Choroid plexus epithelial cell (primary cell): ENCODE measurements at places on chromosomes 6 and 20.

DNA sequence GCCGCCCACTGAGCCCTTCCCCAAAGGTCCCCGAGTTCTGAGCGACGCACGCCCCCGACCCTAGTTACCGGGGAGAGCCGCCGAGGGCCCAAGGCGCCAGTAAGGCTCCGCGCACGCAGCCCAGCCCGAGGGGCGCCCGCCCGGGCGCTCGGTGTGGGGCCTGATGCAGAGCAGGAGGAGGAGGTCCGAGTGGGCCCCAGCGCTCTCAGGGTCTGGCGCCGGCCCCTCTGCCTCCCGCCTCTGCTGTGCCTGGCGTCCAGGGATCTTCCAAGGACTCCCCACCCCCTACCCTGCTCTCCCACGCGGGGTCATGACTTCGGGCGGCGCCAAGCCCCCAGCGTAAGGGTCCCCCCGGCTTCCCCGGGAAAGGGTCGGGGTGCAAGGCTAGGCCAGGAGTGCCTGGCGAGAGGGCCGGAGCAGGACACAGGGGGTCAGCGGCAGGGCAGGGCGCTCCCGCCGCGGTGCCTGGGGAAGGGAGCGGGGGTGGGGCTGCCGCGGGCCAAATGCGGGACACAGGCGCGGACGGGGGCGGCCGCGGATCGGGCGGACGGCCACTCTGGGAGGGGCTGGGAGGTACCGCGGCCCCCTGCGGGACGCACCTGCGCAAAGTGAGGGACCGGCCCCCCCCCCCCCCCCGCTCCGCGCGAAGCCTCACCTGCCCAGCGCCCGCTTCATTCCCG is 637 bp downstream of the ABHD12 start:
- DNase-seq = no peak

- no peak for DNase-seq
These were observed 536 bp upstream of the MTFR2 start for GRCh38 chr6:136250686-136251008.

DNA sequence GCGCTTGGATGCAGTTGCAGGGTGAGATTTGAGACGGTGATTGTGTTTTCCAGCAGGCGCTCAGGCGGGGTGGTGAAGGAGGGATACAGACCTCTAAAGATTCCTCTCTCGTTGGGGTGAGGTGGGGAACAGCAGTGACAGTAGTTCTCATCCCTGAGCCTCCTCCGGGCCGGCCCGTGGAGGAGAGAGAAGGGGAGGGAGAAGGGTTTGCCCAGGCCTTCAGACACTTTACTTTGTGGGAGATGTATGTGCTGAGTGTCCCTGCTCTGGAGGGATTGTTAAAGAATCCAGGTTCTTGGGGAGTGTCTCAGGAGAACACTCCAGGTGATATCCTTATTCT is 41.0 kb downstream of the PSMB9 start:
- DNase-seq = no peak

DNA sequence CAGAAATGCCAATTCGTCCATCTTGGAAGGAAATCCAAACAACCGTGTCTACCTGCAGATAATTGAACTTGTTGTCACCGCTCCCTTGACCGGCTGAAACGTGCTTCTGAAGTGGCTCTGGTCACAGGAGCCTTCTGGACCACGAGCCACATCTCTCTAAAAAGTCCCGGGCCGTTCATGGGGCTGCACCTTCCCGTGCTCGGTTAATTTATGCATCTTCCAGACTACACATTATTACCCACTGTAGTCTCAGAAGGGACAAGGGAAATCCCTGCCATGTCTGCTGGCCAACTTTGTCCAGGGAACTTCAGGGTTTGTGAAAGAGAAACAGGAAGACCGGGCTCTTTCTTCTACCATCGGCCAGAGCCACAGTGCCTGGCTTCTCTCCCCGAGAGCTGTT is 63.4 kb upstream of the MPC1 start:
- DNase-seq = no peak

DNA sequence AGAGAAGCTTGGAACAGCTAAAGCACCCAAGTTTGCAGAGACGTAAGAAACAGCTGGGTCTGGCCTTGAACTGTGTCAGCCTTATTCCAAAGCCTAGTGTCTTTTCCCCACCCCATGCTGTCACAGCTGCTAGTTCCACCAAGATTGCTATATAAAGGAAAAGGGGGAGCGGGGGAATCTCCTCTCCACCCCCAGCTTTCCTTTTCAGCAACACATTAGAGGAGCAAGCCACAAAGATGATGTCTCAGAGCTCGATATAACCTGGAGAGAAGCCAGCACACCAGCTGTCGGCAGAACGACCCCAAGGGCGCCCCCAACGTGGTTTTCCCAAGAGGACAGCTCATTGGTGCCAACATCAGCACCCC is 36.5 kb downstream of the ATP9A start:
- peak; percentile 47 for DNase-seq

DNA sequence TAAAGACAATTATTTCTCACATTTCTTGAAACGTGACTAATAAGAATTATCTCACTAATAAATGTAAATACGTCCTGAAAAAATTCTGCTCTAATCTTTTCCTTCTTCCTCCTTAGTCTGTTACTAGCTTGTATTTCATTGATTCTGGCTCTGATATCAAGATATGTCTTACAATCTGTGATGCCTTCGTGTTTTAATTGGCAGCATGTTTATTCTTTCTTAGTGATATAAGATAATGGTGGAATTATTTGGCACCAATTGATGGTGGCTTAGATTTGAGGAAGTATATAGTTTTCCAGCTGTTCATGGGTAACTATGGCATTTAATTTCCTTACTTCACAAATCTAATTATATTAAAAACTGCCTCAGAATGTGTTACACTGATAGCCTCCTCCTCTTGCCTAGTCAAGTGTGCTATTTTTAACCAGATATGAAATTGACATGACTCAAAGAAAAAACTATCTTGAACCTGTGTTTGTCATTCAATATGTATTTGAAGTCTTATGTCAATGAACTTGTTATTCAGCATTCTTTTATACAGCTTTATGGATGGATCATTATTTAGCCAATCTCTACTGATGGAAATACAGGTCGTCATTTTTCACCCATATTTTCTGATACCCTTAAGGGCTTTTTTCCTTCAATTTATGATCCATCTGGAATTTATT is 5.3 kb downstream of the CCNC start:
- DNase-seq = no peak
